ENCODE measurements at places on chromosomes 5 and 9.

GRCh38 chr5:118778941-118779340 lies 209.4 kb downstream of the DTWD2 start:
- no peak for DNase-seq

GRCh38 chr9:116843863-116844620 lies 156.9 kb downstream of the TRIM32 start:
- no peak for DNase-seq

DNA sequence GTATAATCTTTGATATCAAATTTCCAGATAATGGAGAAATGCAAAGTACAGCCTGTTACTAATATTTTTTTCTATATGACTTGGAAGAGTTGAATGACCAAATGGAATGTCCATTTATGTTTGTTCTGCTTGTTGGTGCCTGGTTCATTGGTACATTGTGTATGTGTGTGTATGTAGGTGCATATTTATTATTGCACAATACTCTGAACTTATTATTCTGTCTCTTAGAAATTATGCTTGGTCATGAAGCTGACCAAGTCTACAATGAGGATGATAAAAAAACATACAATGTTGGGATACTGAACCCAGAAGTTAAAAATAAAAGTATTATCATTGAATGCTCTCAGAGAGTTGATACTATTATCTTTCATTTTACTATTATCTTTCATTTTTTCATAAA lies 706.3 kb downstream of the KCTD16 start:
- DNase-seq: no peak

DNA sequence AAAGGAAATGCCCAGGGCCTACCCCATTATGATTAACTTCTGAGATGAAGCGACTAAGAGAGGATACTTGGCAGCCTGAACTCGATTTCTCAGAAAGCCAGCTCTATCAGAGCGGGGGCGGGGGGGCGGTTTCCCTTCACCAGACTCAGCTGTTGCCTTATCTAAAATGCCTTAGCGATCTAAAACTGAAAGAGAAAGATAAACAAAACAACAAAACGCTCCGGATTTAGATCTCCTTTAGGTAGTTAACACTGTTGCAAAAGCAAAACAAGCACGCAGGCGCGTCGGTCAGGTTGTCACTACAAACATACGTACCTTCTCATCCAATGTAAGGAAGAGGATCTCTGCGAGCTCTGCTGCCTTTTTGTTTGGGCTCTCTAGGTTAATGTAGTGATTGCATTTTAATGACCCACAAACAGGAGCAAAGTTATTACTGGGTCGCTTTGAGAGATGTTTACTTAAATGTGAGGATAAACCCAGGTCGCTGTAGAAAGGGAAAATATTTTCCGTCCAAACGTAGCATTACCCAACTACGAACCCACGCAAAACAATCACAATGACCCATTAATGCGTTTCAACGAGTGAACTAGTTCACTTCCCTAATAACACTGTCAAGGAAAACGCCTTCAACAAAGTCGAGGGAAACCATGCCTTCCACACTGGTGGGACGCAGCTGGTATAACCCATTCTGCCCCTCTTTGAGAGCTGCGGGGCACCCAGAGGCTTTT lies 982 bp downstream of the EPB41L4A start:
- DNase-seq: peak; percentile 19

GRCh38 chr5:1666812-1667588 lies 132.6 kb downstream of the MRPL36 start:
- no peak for DNase-seq

GRCh38 chr5:104171958-104172690 lies 609.5 kb upstream of the NUDT12 start:
- DNase-seq: no peak

GRCh38 chr9:79164406-79164805 lies 407.4 kb upstream of the TLE4 start:
- no peak for DNase-seq

GRCh38 chr5:142561486-142562097 lies 124.3 kb downstream of the FGF1 start:
- no peak for DNase-seq

GRCh38 chr9:80467632-80468031 lies 895.9 kb downstream of the TLE4 start:
- no peak for DNase-seq

- no peak for DNase-seq
Observed at GRCh38 chr9:73172901-73173215, 21.2 kb downstream of the ANXA1 start.

- DNase-seq: no peak
Observed at GRCh38 chr5:178527458-178528307, 62.5 kb downstream of the COL23A1 start.

- DNase-seq: no peak
Observed at GRCh38 chr5:147971472-147971871, 65.1 kb upstream of the C5orf46 start.

- no peak for DNase-seq
Observed at GRCh38 chr5:76688836-76689235, 27.1 kb upstream of the F2R start.

DNA sequence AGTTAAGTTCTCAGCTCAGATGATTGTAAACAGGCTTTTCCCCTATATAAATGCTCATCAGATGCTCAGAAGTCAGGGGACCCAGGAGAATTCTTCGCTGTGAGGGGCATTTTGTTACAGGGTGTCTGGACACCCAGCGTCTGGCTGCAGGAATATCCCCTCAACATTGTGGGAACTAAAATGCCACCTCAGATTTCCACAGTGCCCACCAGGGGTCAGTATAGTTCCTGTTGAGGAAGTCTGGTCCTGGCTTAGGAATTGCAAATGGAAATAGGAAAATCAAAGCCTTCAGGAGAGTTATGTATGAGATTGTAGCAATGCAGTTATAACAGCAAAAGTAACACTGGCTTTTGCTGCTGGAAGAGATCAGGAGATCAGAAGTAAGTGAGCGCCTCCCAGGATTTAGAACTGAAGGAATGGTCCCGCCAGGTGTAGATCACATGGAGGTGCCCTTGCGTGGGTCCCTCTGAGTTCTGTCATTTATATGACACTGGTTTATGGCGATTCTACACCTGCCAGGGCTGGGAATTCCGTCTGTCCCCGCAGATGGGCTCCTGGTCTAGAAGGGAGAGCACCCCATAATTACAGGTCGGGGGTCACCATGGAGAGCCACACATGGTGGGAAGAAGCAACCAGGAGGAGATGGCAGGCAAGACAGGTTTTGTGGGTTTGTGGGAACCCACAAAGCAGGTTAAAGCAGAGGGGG lies 47.1 kb upstream of the CTSL start:
- no peak for DNase-seq

- no peak for DNase-seq
Observed at GRCh38 chr5:142571371-142571770, 114.5 kb downstream of the FGF1 start.

DNA sequence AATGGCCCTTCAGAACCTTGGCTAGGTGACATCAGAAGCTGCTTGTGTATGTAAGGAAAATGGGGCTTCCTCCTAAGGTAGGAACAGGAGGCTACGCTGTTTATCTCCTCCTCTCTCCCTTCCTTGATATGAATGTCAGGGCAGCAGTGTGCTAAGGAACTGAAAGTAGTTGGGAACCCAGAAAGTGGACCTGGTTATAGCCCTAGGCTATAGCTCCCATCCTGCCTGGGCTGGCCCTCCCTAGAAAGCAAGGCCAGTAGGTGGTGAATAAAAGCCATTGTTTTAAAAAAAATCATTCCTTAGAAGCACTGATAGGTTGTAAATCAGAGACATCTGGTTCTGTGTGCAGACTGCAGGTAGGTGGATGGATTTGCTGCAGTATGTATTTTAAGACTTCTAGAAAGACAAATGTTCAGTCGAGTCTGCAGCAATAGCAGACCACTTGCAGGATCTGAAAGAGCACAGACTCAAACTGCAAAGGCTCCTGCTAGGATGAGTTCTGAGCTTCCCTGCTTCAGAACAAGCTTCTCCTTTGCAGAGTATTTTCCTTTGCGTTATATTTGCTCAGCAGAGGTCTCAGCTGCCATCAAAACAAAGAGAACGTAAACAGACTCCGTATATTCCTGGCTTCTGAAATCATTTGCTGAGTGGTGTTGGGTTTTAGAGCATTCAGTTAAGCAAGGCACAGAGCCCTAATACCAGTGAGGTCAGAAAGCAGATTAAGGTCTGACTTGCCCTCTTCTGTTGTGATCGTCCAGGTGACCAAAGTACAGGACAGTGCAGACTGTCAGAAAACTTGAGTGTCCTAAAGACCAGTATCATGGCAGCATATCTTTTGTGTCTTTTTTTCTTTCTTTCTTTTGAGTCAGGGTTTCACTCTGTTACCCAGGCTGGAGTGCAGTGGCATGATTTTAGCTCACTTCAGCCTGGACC lies 20.1 kb upstream of the CFAP157 start:
- no peak for DNase-seq

- no peak for DNase-seq
Observed at GRCh38 chr5:107807431-107807830, 136.7 kb upstream of the EFNA5 start.

- no peak for DNase-seq
Observed at GRCh38 chr9:130268521-130269211, 3.1 kb downstream of the HMCN2 start.

DNA sequence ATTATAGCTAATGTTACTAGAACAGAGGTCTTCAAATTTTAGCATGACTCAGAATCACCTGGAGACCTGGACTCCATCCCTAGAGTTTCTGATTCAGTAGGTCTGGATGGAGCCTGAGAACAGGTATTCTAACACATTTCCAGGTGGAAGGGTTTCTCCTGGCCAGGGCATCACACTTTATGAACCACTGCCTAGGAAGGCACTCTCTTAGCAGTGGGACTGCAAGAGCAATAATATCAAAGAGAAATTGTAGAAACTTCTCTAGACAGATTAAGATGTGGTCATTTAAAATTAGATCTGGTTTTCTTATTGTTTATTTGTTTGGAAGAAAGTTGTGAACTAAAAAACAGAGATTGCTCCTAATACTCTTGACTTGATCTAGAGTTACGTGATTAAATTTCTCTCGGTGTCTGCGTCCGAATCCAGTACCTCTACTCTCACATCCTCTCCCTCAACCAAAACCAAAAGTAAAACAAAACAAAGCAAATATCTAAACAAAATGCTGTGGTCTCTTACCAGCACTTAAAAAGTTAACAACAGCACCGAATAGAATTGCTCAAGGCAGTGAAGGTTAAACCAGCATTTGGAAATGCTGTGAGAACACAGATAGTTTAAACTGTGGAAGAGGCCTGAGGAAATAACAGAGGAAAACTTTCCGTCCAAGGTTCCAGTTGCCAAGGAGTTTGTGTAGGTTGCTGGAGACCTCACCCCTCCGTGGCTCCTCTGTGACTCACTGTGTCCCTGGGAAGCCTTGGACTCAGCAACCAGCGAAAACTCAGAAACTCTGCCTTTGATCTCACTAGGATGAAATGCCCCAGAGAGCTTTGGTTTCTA lies 193.4 kb downstream of the ARRDC3 start:
- no peak for DNase-seq

DNA sequence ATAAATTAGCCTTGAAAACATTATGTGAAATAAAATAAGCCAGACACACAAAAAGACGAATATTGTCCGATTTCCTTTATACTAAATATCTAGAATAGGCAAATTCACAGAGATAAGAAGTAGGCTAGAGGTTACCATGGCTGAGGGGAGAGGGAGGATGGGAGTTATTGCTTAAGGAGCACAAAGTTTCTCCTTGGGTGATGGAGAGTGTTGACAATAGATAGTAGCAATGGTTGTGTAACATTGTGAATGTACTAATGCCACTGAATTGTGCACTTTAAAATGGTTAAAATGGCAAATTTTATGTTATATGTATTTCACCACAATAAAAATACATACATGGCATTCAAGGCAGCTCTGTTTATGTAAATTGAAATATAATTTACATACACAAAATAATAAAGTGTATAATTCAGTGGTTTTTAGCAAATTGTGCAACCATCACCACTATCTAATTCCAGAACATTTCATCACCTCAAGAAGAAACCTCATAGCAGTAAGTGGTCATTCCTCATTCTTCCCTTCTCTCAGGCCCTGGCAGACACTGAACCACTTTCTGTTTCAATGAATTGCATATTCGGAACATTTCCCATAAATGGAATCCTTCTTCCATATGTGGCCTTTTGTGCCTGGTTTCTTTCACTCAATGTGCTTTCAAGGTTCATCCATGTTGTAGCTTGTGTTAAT lies 59.2 kb downstream of the NDST1 start:
- DNase-seq: no peak

DNA sequence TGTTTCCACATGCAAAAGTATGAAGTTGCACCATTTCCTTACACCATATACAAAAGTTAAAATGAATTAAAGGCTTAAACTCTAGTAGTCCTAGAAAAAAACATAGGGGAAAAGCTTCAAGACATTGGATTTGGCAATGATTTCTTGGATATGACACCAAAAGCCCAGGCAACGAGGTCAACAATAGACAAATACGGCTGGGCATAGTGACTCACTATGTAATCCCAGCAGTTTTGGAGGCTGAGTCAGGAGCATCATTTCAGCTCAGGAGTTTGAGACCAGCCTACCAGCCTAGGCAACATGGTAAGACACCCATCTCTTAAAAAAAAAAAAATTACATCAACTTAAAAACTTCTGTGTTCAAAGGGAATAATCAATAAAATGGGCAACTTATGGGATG lies 30.9 kb upstream of the SREK1 start:
- no peak for DNase-seq

DNA sequence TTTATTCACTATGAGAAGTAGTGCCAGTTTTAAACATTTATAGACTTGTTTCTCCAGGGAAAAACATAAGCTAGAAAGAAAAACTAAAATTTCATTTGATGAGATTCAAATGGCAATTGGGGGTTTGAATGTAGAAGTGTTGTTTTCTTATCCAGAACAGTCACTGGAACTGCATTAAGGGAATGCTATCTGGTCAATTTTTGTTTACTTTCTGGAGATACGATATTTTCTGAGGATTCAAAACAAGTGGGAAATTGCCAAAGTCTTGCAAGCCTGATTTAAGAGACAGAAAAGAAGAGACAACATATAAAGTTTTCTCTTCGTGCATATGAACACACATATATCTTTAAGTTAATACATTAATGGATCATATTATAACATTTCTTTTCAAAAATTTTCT lies 118.4 kb downstream of the NXNL2 start:
- no peak for DNase-seq

DNA sequence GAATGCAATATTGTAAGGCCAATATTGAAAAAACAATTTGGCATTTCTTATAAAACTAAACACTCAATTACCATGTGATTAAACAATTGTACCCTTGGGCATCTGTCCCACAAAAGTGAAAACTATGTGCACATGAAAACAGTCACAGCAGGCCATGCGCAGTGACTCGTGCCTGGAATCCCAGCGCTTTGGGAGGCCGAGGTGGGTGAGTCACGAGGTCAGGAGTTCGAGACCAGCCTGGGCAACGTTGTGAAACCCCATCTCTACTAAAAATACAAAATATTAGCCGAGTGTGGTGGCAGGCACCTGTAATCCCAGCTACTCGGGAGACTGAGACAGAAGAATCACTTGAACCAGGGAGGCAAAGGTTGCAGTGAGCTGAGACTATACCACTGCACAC lies 343.7 kb downstream of the DMRTA1 start:
- DNase-seq: no peak

DNA sequence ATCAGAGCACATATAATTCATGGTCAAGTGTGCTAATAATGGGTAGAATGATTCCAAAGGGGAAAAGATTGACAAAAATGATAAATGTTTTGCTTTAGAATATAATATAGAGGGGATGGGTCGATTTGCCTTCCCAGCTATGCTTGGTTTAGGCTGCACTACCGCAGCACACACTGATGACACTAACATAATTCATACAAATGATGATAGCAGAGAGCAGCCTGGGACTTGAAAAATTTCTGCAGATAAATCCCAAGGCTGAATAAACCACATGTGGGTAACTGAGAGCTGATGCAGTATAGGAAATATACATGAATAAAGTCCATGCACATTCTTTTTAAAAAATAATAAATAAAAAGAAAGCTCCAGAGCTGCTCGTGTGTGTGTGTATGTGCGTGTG lies 54.5 kb downstream of the EFNA5 start:
- DNase-seq: no peak

- no peak for DNase-seq
Observed at GRCh38 chr5:81525690-81526089, 131.8 kb upstream of the ACOT12 start.
